Activated CD4-positive, alpha-beta T cell treated with anti-CD3 and anti-CD28 coated beads, Interleukin-2, amount 10 ng/mL, durations not matched to agents 24 days and 14 days (primary cell): ENCODE measurements at places on chromosomes 5 and 9. TPM values are rescaled to one million over a fixed set of nuclear protein-coding genes. Genes with fewer than 3 reads are reported as not detected.

Gene C5orf46
- not detected in 2 replicates for total RNA-seq

Gene PCDHA10
- not detected in 2 replicates for total RNA-seq

Gene STKLD1
- total RNA-seq, result 0.16 and 0.33 TPM in 2 replicates

Gene ADGRV1
- 0.63 TPM in 1 of 2 replicates, not detected in the other for total RNA-seq

Gene ZNF366
- total RNA-seq, result not detected in 2 replicates

Gene FBXL7
- not detected in 2 replicates for total RNA-seq

Gene KIF12
- total RNA-seq, result not detected in 2 replicates

Gene IPO11
- 56.7 and 60.9 TPM in 2 replicates for total RNA-seq

Gene KIF4B
- total RNA-seq, result 0.07 TPM in 1 of 2 replicates, not detected in the other

Gene RETREG1
- 21.1 and 21.5 TPM in 2 replicates for total RNA-seq

Gene SPATA31E1
- not detected in 2 replicates for total RNA-seq
